Chondrocyte (in vitro differentiated cells): ENCODE measurements at places on chromosomes 6 and 20. TPM values are rescaled to one million over a fixed set of nuclear protein-coding genes. Genes with fewer than 3 reads are reported as not detected.

- H3K36me3 ChIP-seq = peaks cover 2% of the 10 kb centered on the region
- H3K4me3 ChIP-seq = no peak overlapping the region
- H3K27me3 ChIP-seq = no peaks in the 10 kb centered on the region
These were observed 332.3 kb downstream of the BCKDHB start for GRCh38 chr6:80438772-80439171.

The OR2H1 gene
- total RNA-seq = not detected in 3 replicates

GRCh38 chr20:34875642-34876405, 588 bp upstream of the ACSS2 start:
- H3K4me3 ChIP-seq = peak overlapping the region; percentile 98
- H3K36me3 ChIP-seq = peaks cover 2% of the 10 kb centered on the region
- H3K4me1 ChIP-seq = peaks cover 44% of the 10 kb centered on the region
- no peaks in the 10 kb centered on the region for H3K27me3 ChIP-seq
- H3K27ac ChIP-seq = peak overlapping the region; percentile 95

- H3K4me1 ChIP-seq = peaks cover 8% of the 10 kb centered on the region
- no peak overlapping the region for H3K27ac ChIP-seq
- H3K36me3 ChIP-seq = no peaks in the 10 kb centered on the region
- no peak for DNase-seq
- no peak overlapping the region for H3K4me3 ChIP-seq
- no peaks in the 10 kb centered on the region for H3K27me3 ChIP-seq
These were observed 219.5 kb upstream of the JAG1 start for GRCh38 chr20:10893321-10893720.

- H3K4me3 ChIP-seq = no peak overlapping the region
- H3K36me3 ChIP-seq = peaks cover 7% of the 10 kb centered on the region
- H3K4me1 ChIP-seq = peaks cover 14% of the 10 kb centered on the region
- no peaks in the 10 kb centered on the region for H3K27me3 ChIP-seq
These were observed 32.4 kb downstream of the MDGA1 start for GRCh38 chr6:37665304-37665703.

DNA sequence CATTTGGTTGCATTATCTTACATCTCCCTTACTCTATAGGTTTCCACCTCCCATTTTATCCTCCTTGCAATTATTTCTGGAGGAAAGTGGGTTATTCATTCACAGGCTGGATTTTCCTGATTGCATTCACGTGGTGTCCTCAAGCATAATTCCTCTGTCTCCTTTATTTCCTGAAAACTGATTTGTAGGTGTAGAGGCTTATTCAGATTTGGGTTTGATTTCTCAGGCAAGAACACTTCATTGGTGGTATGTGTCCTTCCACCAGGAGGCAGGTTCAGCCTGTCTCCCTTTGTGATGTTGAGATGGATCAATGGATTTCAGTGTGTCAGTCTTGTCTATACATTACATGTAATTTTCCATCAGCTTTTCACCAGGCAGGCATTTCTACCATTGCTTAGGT, 17.3 kb downstream of the DNPH1 start:
- peaks cover 15% of the 10 kb centered on the region for H3K36me3 ChIP-seq
- H3K4me3 ChIP-seq = no peak overlapping the region
- peaks cover 3% of the 10 kb centered on the region for H3K4me1 ChIP-seq

GRCh38 chr20:46128310-46129151, 10.4 kb downstream of the CD40 start:
- peak; percentile 87 for DNase-seq
- H3K27me3 ChIP-seq = peaks cover 59% of the 10 kb centered on the region
- H3K36me3 ChIP-seq = peaks cover 3% of the 10 kb centered on the region
- peaks cover 15% of the 10 kb centered on the region for H3K4me1 ChIP-seq
- H3K27ac ChIP-seq = no peak overlapping the region

The AGPAT4 gene
- total RNA-seq = 11.9 to 14.2 TPM (median 12.6 TPM) in 3 replicates

GRCh38 chr6:124958149-124958548, 4.1 kb upstream of the RNF217 start:
- H3K4me1 ChIP-seq = peaks cover 54% of the 10 kb centered on the region
- DNase-seq = no peak
- no peaks in the 10 kb centered on the region for H3K27me3 ChIP-seq
- no peak overlapping the region for H3K4me3 ChIP-seq
- no peaks in the 10 kb centered on the region for H3K36me3 ChIP-seq
- peak overlapping the region; percentile 60 for H3K27ac ChIP-seq

GRCh38 chr6:113570641-113571040, 286.5 kb upstream of the MARCKS start:
- H3K27ac ChIP-seq = no peak overlapping the region
- H3K27me3 ChIP-seq = no peaks in the 10 kb centered on the region
- DNase-seq = no peak
- H3K36me3 ChIP-seq = no peaks in the 10 kb centered on the region

The GHRH gene
- total RNA-seq = not detected in 3 replicates

GRCh38 chr20:45918182-45918737, 6.3 kb upstream of the PLTP start:
- H3K27ac ChIP-seq = peak overlapping the region; percentile 27
- DNase-seq = no peak
- no peak overlapping the region for H3K4me3 ChIP-seq

- H3K36me3 ChIP-seq = no peaks in the 10 kb centered on the region
- no peak overlapping the region for H3K27ac ChIP-seq
- H3K4me1 ChIP-seq = no peaks in the 10 kb centered on the region
- DNase-seq = no peak
- H3K4me3 ChIP-seq = no peak overlapping the region
These were observed 102.1 kb upstream of the MYL9 start for GRCh38 chr20:36439040-36439730.

The MICB gene
- 7.8 to 9.4 TPM (median 9.0 TPM) in 3 replicates for total RNA-seq

The AAR2 gene
- total RNA-seq = 24.6 to 27.2 TPM (median 24.6 TPM) in 3 replicates

DNA sequence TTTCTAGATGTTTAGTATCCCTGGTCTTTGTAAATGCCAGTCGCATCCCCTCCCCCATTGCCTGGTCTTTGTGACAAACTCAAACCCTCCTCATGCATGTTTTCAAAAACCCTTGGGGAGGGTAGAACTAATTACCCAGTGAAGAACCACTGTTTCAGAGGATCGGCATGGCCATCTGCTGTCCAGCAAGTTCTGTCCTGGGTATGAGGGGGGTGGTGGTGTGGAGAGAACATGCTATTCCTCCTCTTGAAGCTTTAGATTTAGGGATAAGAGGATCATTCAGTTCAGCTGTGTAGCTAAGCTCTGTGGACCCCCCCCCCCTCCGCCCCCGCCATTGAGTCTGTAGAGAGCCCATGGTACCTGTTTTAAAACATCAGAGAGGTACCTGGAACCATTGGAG, 5.6 kb downstream of the BRPF3 start:
- H3K4me3 ChIP-seq = no peak overlapping the region
- no peaks in the 10 kb centered on the region for H3K27me3 ChIP-seq
- DNase-seq = no peak
- H3K27ac ChIP-seq = no peak overlapping the region

DNA sequence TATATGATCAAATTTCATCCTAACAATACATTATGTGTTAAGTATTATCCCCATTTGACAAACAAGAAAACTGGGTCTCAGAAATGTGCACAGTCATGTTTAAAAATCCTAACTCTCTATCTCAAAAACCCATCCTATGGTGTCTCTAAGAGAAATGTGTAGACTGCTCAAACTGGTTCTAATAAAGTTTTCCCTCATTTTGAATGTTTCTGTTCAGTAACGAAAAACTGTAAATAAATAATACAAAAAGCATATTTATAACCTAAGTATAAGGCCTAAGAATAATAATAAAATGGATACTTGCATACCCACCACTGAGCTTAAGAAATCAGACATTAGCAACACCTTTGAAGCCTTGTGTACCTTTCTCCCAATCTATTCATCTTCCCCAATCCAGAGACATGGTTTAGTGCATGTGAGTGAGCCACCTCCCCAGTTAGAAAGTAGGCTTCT, 39.0 kb downstream of the TNFAIP3 start:
- H3K27me3 ChIP-seq = no peaks in the 10 kb centered on the region
- peaks cover 17% of the 10 kb centered on the region for H3K4me1 ChIP-seq
- H3K36me3 ChIP-seq = no peaks in the 10 kb centered on the region
- no peak overlapping the region for H3K27ac ChIP-seq
- H3K4me3 ChIP-seq = no peak overlapping the region

The C2 gene
- 0.52 to 1.5 TPM (median 0.56 TPM) in 3 replicates for total RNA-seq

DNA sequence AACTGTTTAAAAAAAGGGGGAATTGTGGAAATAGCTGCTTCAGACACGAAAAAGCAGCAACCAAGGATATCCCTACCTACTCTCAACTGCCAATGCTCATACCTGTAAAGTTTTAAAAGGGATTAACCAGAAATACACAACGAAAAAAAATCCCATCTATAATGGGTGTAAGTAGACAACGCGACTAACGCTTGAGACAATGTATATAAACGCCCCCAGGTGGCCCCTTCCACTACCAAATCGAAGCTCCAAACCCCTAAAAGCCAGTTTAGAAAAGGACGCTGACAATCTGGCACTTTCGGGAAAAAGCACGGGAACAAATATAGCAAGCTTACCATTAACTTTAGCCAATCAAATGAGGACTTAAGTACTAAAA, 94.5 kb upstream of the BTN3A2 start:
- peaks cover 27% of the 10 kb centered on the region for H3K4me1 ChIP-seq
- DNase-seq = no peak
- no peaks in the 10 kb centered on the region for H3K36me3 ChIP-seq
- H3K27ac ChIP-seq = peak overlapping the region; percentile 71
- no peak overlapping the region for H3K4me3 ChIP-seq

The PPP1R11 gene
- total RNA-seq = 45.0 to 49.7 TPM (median 47.1 TPM) in 3 replicates

- H3K27me3 ChIP-seq = no peaks in the 10 kb centered on the region
- no peak for DNase-seq
- H3K4me1 ChIP-seq = no peaks in the 10 kb centered on the region
- H3K27ac ChIP-seq = no peak overlapping the region
These were observed 200.9 kb upstream of the EYA4 start for GRCh38 chr6:133040094-133040802.

The IRAK1BP1 gene
- 1.3 to 3.6 TPM (median 1.8 TPM) in 3 replicates for total RNA-seq

The ITPR3 gene
- 10.0 to 24.8 TPM (median 11.0 TPM) in 3 replicates for total RNA-seq

The TFAP2D gene
- not detected in 3 replicates for total RNA-seq

The C6orf141 gene
- not detected in 3 replicates for total RNA-seq
